T47D (cell line): ENCODE measurements at places on chromosomes 5 and 9.

- no peak for DNase-seq
Measured at GRCh38 chr5:50672663-50673062, 6.2 kb downstream of the PARP8 start.

GRCh38 chr5:72138943-72139521 is 31.8 kb downstream of the MAP1B start:
- DNase-seq = no peak

DNA sequence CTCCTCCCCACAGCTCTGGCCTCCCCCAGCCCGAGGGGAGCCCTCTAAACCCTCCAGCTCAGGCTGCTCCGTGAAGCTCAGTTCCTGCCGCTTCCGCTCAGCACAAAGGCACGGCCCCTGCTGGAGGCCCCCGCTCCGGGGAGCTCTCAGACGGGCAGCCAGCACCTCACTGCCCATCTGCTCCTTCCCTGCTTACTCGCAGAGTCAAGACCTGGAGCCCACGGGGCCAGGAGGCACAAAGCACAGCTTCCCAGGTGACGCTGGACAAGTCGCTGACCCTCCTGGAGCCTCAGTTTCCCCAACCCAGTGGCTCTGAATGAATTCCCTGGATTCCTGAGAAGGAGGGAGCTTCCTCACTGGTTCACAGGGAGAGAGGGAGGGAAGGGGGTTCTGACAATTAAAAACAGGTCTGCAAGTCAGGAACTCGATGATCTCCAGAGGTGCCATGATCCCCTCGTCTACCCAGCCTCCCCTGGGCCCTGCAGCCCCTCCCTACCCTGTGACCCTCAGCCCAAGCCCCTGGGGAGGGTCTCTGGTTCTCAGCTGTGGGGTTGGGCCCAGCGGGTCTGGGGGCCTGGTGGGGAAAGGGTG is 36.2 kb downstream of the VAV2 start:
- no peak for DNase-seq

DNA sequence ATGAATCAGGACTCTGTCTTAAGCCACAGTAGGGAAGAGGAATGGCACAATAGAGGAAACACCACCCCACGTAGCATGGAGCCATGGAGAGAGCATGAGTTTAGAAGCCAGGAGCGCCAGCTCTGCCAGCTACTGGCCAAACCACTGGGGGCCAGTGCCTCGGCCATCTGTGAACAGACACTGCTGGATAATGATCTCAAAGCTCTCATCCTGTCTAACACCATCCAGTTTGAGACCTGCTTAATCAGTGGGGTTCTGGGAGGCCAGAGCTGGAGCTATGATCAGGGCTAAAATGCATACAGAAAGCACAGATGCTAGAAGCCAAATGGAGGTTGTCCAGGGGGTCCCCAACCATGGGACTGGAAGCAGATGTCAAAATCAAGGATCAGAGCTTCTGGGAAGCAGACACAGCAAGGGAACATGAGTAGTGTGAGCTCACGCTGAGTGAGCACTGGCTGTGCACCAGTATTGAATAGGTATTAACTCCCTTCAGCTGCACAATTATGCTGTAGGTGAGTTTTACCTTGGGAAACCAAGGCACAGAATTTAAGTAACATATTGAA is 92.7 kb downstream of the KCNIP1 start:
- DNase-seq = no peak

DNA sequence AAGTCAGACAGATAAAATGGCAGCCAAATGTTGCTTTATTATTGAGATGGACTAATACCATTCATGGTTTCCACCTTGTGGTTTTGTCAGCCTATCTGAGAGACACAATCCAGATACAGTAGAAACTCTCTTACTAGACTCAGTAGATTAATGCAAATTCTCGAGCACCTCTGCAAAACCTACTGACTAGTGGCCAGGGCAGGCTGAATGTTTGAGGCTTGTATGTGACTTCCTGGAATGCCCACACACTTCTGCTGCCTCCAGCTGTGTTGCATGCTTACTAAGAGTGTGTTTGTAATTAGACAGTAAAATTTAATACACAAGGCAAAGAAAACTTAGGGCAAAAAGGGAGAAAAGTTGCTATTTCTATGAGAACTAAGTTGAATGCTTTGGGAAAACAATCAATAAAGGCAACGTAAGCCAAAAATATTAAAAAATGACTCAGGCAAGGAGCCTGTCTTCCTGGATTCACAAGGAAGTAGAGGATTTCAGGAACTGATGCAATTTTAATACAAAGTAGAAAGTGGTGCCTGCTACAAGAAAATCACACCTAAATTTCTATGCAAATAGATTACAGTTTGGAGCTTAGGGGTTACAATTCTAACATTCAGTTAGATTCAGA is 30.2 kb upstream of the CCNG1 start:
- no peak for DNase-seq

DNA sequence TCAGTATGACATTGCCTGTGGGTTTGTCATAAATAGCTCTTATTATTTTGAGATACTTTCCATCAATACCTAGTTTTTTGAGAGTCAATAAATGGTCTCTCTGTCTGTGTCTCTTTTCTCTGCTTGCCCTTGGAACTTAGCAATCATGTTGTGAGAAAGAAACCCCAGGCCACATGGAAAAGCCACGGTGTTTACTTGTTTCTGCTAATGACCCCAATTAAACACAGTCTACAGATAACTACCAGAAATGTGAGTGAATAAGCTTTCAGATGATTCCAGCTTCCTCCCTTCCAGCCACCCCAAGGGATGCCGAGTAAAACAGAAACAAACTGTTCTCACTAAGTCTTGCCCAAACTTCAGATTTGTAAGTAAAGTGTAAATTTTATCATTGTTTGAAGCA is 584.9 kb downstream of the MAT2B start:
- DNase-seq = no peak
